ENCODE measurements at places on chromosomes 1 and 21.

DNA sequence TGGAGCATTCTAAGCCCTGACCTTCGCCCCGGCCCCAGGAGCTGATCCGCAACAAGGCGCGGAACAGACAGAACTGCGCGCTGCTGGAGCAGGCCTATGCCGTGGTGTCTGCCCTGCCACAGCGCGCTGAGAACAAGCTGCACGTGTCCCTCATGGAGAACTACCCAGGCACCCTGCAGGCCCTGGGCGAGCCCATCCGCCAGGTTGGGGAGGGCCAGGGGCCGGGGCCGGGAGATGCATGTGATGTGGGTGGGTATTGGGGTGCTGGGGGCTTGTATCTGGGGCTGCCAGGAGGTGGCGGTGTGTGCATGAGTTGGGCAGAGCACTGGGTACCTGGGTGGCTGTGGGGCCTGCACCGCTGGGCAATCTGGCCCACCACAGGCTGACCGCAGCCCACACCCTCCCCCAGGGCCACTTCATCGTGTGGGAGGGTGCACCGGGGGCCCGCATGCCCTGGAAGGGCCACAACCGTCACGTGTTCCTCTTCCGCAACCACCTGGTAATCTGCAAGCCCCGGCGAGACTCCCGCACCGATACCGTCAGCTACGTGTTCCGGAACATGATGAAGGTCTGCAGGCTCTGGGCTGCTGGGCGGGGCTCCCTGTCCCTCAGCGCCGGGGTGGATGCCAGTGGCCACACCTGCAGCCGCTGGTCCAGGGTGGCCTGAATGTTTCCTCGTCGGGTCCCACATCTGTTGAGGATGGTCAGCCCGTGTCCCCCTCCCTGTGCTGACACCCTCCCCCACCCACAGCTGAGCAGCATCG is 65.8 kb downstream of the TRIM11 start:
- no peak for DNase-seq

GRCh38 chr1:232225336-232226131 is 404.4 kb downstream of the SIPA1L2 start:
- no peak for DNase-seq

GRCh38 chr1:222015686-222016085 is 273.8 kb upstream of the DUSP10 start:
- DNase-seq, result no peak

DNA sequence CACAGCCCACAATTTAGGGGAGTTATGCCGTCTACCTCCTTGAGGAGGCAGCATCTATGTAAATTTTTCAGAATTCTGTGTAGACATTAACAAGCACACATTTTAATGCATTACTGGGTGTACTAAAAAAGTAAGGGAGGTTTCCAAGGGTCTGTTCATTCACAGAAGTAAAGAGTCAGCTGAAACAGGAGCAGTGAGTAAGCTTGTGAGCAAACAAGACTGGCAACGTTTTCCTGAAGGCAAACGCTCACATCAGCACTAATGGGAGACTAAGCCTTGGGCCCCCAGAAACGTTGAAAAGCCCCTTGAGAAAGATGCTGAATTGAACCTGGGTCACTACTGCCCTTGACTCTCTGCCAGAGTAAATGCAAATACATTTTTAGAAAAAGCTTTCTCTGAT is 25.7 kb downstream of the RPRD2 start:
- DNase-seq, result no peak

GRCh38 chr1:54290506-54291184 is 90.7 kb downstream of the MRPL37 start:
- no peak for DNase-seq

GRCh38 chr1:53967409-53968124 is 21.4 kb downstream of the LRRC42 start:
- DNase-seq, result no peak

GRCh38 chr1:20115479-20115878 is 3.9 kb downstream of the PLA2G2D start:
- DNase-seq, result no peak

DNA sequence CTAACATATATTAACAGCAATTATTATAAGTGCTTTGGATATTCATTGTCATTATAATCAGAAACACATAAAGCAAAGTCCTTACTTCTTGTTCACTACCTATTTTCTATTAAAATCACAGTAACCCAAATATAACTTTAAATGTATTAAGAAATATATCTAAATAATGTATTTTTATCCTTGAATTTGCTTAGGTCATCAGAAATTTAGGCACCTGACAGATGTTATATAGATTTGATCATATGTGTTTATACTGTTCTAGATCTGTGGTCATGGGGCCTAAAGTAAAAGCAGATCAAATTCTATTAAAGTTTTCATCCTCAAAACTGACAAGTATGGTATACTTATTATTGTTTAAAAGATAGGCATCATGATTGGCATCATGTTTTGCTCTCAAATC is 9.2 kb upstream of the OR1C1 start:
- DNase-seq, result no peak

GRCh38 chr1:225556694-225557093 is 96.2 kb downstream of the ENAH start:
- DNase-seq, result no peak

DNA sequence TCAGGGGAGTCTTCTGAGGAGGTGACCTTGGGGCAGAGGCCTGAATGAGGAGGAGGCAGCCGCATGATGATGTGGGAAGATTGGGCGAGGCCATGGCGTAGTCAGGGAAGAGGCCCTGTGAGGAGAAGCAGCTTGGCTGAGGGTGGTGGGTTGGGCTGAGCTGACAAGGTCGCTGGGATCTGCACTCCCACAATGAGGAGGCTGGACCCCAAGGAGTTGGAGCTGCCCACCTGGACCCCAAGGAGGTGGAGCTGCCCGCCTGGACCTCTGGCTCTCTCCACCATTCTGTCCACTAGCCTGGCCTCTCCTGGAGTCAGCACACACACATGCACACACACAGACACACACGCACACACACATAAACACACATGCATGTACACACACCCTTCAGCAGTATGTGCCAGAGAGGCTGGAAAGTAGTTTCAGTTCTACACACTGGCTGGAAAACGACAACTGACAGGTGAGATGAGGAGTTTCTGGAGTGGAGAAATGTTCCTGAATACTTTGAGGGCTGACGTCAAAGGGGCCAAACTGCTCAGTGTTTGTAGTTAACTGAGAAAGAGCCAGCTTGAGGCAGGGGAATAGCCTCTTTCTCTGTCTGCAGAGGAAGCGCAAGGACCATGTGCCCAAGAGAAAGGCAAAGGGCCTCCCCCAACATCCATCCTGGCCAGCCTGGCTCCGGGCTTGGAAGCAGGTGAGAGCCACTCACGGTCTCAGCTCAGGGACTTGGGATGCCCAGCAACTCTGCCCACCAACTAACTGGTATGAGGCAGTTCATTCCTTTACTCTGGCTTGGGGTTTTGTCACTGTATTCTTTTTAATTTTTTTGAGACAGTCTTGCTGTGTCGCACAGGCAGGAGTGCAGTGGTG is 7.1 kb downstream of the SMPDL3B start:
- no peak for DNase-seq

DNA sequence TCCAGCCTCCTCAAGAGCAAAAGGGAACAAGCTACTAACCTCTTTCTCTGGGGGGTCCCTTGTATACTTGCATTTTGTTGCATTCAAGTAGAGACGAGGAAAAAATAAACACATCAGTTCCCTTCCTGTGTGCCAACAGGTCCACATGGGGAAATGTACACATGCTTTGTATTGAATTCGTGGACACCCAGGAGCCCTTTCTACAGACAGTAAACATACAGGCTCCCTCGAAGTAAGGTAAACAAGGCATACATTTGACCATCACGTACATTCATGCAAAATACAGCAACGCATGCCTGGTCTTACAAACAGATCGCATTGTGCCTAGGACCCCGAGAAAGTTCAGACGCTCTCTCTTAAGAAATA is 1.1 kb downstream of the KCND3 start:
- no peak for DNase-seq

DNA sequence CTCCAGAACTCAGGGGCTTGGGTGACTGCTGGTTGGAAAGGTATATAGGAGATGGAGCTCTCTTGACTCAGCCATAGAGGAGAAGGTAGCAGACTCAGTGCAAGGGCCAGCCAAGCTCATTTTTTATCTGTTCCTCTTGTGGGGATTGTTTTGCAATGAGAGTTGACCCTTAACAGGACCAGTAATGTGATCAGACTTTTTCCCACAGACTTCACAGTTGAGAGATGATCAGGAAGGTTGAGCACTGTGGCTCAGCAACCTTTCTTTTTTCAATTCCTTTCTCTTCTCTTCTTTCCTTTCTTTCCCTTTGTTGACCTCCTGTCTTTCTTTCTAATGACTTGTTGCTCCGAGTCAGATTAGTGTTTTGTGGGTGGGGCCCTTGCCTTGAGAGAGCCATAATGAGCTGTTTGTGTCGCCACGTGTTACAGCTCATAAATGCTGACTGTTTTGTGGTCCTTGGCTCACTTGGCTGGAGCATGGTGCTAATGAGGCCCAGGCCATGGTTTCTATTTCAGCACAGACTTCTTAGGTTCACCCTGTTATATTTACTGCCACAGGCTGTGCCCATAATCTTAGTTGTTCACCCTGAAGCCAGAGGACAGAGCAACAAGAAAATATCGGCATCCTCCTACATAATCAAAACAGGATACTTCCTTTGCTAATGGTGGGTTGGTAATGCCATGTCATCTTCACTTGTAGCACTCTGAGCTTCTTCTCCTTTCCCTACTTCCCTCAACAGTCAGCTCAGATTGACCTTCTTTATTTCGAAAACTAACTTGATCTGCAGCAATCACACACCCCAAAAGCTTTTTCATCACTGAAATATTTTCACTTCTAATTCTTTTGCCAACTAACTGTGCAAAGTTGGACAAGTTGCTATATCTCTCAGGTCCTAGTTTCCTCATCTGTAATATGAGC is 13.9 kb downstream of the ADAM30 start:
- no peak for DNase-seq

GRCh38 chr1:203567596-203567995 is 59.0 kb upstream of the ATP2B4 start:
- no peak for DNase-seq

DNA sequence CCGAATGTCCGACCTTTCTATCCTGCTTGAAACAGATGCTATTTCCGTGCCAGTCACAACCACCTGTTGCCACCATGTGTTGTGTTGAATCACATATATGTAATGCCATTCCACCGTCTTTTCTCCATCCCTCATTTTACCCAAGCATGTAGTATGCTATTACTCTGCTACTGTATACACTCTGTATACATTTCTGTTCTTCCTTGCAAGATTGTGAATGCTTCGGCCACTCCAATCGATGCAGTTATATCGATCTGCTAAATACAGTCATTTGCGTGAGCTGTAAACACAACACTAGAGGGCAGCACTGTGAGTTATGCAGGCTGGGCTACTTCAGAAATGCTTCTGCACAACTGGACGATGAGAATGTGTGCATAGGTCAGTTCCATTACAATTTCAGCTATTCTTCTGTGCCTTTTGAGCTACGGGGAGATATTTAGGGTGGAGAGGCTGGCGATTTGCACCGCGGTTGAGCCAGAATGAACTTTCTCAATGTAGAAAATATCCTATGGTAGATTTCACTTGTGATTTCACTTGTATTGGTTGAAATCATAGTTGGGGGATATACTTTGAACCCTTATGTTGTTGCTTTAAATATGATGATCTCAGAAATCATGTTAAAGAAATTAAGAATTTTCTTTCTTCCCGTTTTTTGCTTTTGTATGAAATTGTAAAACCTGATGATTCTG is 289.8 kb downstream of the NTNG1 start:
- no peak for DNase-seq

DNA sequence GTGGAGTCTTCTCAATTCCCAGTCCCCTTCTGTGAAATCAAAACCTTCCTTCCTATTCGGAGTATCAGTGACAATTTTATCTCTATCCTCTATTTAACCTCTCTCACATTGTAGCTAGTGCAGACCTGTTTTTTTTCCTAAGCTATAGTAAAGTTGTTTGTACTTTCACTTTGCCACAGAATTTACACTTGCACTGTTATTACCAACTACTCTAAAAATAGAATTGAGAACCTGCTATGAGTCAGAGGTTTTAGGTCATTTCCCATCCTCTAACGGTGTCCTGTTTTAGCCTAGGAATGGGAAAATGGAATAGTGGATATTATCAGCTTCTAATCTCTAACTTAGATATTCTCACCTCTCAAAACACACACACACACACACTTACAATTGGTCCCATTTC is 862.7 kb downstream of the NCAM2 start:
- DNase-seq, result no peak

Data from stimulated activated CD8-positive, alpha-beta memory T cell treated with anti-CD3 and anti-CD28 coated beads, Interleukin-4, amount 100 ng/mL, for 4 hours (primary cell).